ENCODE measurements at places on chromosomes 3 and 15. TPM values are rescaled to one million over a fixed set of nuclear protein-coding genes. Genes with fewer than 3 reads are reported as not detected.

The RYR3 gene
- total RNA-seq, result not detected

The CTXN2 gene
- total RNA-seq, result not detected

The PIGZ gene
- 3.7 TPM for total RNA-seq

The CYP8B1 gene
- not detected for total RNA-seq

The PHLDB2 gene
- 90.1 TPM for total RNA-seq

The IL1RAP gene
- 13.4 TPM for total RNA-seq

The POPDC2 gene
- 0.62 TPM for total RNA-seq

The ALDH1A2 gene
- total RNA-seq, result 2.2 TPM

The CCDC39 gene
- total RNA-seq, result not detected

The DUOXA2 gene
- not detected for total RNA-seq

The CILP gene
- total RNA-seq, result not detected

The DUSP7 gene
- total RNA-seq, result 40.9 TPM

The GBE1 gene
- 56.6 TPM for total RNA-seq

The SELENOT gene
- total RNA-seq, result 119 TPM

The STRC gene
- total RNA-seq, result 0.22 TPM

The COL8A1 gene
- total RNA-seq, result 3.8 TPM

The MB21D2 gene
- total RNA-seq, result 26.0 TPM

The MESP2 gene
- total RNA-seq, result 1.3 TPM

The SLC41A3 gene
- total RNA-seq, result 29.8 TPM

The COL6A5 gene
- not detected for total RNA-seq

The LMAN1L gene
- total RNA-seq, result not detected

The ADGRG7 gene
- total RNA-seq, result not detected

The TRAIP gene
- 27.8 TPM for total RNA-seq

The SNX22 gene
- total RNA-seq, result not detected

The AGBL1 gene
- total RNA-seq, result not detected

The CELF6 gene
- not detected for total RNA-seq

The ZBTB47 gene
- total RNA-seq, result 10.8 TPM

The ZNF80 gene
- total RNA-seq, result not detected

The ZNF860 gene
- total RNA-seq, result 7.9 TPM

The TP63 gene
- 0.23 TPM for total RNA-seq

The DOCK3 gene
- under 0.01 TPM for total RNA-seq

The MBD4 gene
- 11.4 TPM for total RNA-seq

The EPHA3 gene
- total RNA-seq, result 0.33 TPM
